Natural killer cell treated with Interleukin-12 subunit alpha and Interleukin-12 subunit beta and Interleukin-15 and Interleukin-18, amount 100 ng/mL, for 72 hours (primary cell): ENCODE measurements at places on chromosomes 1 and 21. TPM values are rescaled to one million over a fixed set of nuclear protein-coding genes. Genes with fewer than 3 reads are reported as not detected.

GRCh38 chr1:111600886-111601386, 18.7 kb upstream of the RAP1A start:
- no peaks in the 10 kb centered on the region for H3K36me3 ChIP-seq
- H3K27ac ChIP-seq = peak overlapping the region; percentile 68
- H3K27me3 ChIP-seq = no peaks in the 10 kb centered on the region
- peaks cover 74% of the 10 kb centered on the region for H3K4me1 ChIP-seq

The SPRTN gene
- 23.1 TPM for total RNA-seq

DNA sequence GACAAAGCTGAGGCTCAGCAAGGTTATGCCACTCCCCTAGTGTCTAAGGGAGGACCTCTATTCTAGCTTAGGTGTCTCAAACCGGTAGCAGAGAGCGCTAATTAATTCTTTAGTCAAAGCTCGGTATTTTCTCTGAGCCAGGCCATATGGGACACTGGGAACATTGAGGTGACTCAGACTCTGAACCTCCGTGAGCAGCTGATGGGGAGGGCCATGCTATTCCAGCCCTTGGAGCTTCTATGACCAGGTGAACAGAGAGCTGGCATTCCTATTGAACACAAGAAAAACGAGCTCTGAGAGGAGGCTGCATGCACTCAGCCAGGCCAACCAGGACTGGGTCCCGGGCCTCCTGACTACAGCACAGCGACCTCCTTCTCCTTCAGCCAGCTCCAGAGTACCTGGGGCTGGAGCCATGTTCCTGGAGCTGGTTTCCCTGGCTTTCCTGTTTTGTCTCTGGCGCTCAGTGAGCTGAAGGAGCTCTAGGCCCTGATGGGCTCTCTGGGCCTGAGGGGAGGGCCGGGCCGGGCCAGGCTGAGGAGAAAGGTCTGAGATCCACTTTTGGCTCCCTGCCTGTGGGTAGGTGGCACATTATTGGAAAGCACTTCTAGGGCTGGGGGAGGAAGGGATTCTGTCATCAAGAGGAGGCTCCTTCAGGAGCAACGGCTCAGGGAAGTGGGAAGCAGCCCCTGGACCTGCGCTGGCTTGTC, 37.0 kb downstream of the SLC9A1 start:
- no peak overlapping the region for H3K4me3 ChIP-seq
- H3K36me3 ChIP-seq = no peaks in the 10 kb centered on the region
- no peaks in the 10 kb centered on the region for H3K27me3 ChIP-seq
- H3K27ac ChIP-seq = no peak overlapping the region
- DNase-seq = no peak

DNA sequence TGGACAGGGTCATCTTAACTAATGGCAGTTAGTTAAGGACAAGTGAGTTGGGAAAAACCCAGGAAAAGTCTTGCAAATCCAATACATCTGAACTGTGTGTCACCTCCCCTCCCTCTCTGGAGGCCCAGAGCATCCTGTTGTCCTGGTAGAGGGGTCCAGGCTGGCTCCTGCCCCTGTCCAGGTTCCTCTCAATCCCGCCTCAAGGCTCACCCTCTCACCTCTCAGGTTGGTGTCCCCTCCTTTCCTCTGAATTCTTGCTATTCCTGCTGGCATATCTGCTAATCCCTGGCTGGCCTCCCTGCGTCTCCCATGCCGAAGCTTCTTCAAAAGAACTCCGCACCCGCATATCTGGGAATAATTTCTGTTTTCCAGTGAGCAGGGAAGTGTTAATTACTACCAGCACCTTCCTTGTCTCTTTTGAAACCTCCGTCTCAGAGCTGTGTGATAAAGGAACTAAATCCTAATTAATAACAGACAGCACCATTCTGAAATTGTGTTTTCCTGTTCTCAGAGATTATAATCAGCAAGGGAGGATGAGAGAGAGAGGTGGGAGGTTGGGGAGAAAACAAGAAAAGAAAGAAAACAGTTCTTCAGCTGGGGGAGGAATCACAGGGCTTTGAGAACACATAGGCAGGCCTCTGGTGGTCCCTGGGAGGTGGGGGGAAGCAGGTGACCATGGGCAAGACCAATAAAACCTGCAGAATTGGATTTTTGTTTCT, 568.0 kb downstream of the PTPRU start:
- no peak overlapping the region for H3K27ac ChIP-seq
- H3K4me1 ChIP-seq = no peaks in the 10 kb centered on the region
- no peak overlapping the region for H3K4me3 ChIP-seq
- H3K27me3 ChIP-seq = peaks cover 12% of the 10 kb centered on the region

DNA sequence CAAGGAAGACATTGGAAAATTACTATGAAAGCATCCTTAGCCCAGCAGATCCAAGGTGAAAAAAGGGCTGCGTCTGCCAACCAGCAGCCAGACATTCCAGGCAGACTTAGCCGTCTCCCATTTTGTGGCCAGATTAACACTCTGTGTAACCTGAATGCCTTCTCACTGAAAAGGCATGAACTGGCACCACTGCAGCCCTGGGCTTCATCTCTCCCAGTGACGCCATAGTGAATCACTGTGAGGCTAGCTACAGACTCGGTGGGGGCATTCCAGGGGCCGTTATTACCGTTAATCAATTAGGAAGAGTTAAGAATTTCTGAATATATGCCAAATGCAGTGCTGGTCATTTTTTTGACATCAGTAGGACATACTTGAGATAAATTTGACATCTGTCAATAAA, 627.4 kb downstream of the LMO4 start:
- H3K4me3 ChIP-seq = no peak overlapping the region

- no peaks in the 10 kb centered on the region for H3K36me3 ChIP-seq
- no peak for DNase-seq
- H3K4me1 ChIP-seq = no peaks in the 10 kb centered on the region
Observed at GRCh38 chr1:55346586-55346985, 131.4 kb upstream of the USP24 start.

The KRTAP10-1 gene
- not detected for total RNA-seq

The CD2 gene
- total RNA-seq = 71.4 TPM

- no peak overlapping the region for H3K27ac ChIP-seq
- no peak overlapping the region for H3K4me3 ChIP-seq
- peaks cover 5% of the 10 kb centered on the region for H3K4me1 ChIP-seq
- DNase-seq = no peak
- peaks cover 11% of the 10 kb centered on the region for H3K27me3 ChIP-seq
Observed at GRCh38 chr1:245396615-245397014, 241.8 kb downstream of the KIF26B start.

DNA sequence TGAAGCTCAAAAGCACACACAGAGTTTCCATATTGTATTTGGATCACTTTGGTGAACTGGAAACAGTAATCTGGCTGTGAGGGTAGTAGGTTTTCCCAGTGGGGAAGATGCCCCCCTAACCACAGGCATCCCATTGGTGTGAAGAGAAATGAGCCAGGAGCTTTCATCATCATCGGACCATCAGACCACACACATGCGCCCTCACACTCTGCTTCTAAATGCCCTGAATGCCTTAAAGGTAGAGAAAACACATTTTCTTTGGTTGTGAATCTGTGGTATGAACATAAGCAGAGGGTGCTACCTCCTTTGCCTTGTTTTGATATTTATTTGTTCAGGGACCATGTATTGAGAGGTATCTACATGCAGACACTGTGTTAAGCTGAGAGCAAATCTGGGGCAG, 79.0 kb upstream of the DNAH14 start:
- no peaks in the 10 kb centered on the region for H3K27me3 ChIP-seq
- H3K36me3 ChIP-seq = no peaks in the 10 kb centered on the region
- H3K4me1 ChIP-seq = no peaks in the 10 kb centered on the region
- H3K27ac ChIP-seq = no peak overlapping the region
- no peak for DNase-seq

DNA sequence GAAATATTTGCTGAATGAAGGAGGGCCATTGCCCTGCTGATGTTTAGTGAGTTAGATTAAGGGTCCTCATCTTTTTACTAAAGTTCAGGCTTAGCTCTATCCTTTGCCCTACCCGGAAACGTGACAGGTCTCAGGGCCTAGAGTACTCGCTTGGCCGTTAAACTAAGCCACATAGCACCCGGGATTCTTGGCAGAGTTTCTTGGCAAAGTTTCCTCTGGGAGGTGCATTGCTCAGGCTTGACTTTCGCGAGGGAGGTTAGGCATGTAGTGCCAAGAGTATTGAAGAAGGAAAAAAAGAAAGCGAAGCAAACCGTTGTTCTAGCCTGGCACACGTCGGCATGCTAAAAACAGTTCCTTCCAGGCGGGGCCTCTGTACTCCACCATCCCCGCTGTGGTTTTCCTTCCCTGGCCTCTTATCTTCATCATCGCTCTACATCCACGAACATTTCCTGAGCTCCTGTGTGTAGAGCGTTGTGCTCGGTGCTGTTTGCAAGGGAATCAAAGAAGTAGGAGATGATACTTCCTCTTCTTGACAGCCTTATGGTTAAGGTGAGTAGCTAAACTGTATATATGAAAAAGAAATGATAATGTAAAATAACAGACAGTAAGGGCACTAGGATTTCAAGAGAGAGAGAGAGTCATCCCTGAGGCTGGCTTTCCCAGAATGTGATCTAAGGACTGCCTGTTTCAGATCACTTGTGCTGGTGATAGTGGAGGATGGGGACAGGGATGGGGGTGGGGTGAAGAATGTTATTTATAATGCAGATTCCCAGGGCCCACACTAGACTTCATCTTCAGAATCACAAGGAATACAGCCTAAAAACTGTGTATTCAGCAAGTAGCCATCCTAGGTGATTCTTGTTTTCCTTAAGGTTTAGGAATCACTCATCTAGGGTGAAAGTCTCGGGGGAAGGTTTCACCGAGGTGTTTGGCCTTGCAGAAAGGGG, 18.8 kb downstream of the RNF220 start:
- H3K27ac ChIP-seq = no peak overlapping the region
- peaks cover 44% of the 10 kb centered on the region for H3K27me3 ChIP-seq
- no peak for DNase-seq

The CDA gene
- total RNA-seq = not detected

- peak; percentile 66 for DNase-seq
- peak overlapping the region; percentile 81 for H3K4me3 ChIP-seq
- H3K27me3 ChIP-seq = no peaks in the 10 kb centered on the region
- H3K27ac ChIP-seq = peak overlapping the region; percentile 6
- peaks cover 68% of the 10 kb centered on the region for H3K4me1 ChIP-seq
Observed at GRCh38 chr1:168362991-168363390, 82.3 kb downstream of the TBX19 start.

- peaks cover 40% of the 10 kb centered on the region for H3K4me1 ChIP-seq
- H3K27ac ChIP-seq = peak overlapping the region; percentile 49
- H3K27me3 ChIP-seq = no peaks in the 10 kb centered on the region
- DNase-seq = no peak
Observed at GRCh38 chr1:228095161-228095560, 8.0 kb downstream of the C1orf35 start.

DNA sequence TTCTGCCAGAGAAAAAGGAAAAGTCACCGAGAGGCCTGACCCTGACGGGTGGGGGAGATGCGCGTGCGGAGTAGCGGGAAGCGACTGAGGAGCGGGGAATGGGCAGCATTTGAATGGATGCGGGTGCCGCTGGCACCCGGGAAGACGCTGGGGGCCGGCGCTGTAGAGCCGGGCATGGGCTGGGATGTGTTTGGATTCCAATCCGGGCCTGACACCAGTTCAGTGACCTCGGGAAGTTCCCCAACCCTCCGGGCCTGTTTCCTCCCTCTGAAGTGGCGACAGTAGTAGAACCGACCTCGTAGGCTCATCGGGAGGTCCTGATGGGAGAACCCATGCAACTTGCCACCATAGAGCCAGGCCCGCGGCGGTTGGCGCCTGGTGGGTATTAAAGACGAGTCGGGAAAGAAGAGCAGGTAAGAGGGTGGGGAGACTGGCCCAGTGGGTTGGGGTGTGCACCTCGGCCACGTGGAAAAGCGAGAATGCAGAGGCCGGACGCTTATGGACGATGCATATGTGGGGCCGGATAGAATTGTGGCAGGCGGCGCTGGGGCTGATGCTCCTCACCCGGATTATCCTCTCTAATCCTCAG, 642 bp upstream of the SLC16A1 start:
- no peak for DNase-seq
- peaks cover 19% of the 10 kb centered on the region for H3K36me3 ChIP-seq
- peak overlapping the region; percentile 90 for H3K27ac ChIP-seq
- no peaks in the 10 kb centered on the region for H3K27me3 ChIP-seq

The C2CD4D gene
- 1.5 TPM for total RNA-seq

DNA sequence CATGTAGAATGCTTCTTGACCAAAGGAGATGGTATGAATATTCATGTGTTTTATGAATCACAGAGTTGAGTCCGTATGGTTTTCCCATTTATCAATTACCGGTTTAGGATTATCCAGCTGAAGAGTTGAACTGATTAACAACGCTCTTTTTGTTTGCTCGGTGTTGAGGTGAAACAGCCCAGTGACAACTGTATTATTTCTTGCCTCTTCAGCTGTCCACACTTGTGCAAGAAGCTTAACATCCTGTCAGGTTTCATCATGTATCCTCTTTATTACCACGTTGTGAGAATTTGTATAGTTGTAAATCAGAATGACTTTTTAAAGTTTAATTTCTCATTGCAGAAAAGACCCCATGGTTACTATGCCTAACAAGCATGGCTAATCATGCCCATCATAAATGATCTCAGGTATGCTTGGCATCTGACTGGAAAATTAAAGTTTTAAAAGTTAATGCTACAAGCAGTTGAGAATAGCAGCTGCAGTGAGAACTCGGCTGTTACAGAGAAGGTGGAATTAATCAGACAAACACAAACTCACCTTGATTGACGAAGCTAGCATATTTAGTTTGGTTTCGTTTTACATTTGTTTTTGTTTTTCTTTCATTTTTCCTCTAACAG, 563.2 kb upstream of the ADGRL2 start:
- H3K27me3 ChIP-seq = no peaks in the 10 kb centered on the region
- peak overlapping the region; percentile 2 for H3K4me3 ChIP-seq
- no peaks in the 10 kb centered on the region for H3K4me1 ChIP-seq
- no peaks in the 10 kb centered on the region for H3K36me3 ChIP-seq
- H3K27ac ChIP-seq = no peak overlapping the region

- H3K27me3 ChIP-seq = peaks cover 7% of the 10 kb centered on the region
- no peak overlapping the region for H3K4me3 ChIP-seq
- DNase-seq = no peak
- H3K4me1 ChIP-seq = no peaks in the 10 kb centered on the region
- no peaks in the 10 kb centered on the region for H3K36me3 ChIP-seq
- H3K27ac ChIP-seq = no peak overlapping the region
Observed at GRCh38 chr1:60742339-60742738, 340.0 kb upstream of the NFIA start.

- peak overlapping the region; percentile 65 for H3K4me3 ChIP-seq
- H3K27me3 ChIP-seq = peaks cover 35% of the 10 kb centered on the region
- H3K36me3 ChIP-seq = no peaks in the 10 kb centered on the region
Observed at GRCh38 chr1:180228648-180229482, 1.2 kb upstream of the LHX4 start.

DNA sequence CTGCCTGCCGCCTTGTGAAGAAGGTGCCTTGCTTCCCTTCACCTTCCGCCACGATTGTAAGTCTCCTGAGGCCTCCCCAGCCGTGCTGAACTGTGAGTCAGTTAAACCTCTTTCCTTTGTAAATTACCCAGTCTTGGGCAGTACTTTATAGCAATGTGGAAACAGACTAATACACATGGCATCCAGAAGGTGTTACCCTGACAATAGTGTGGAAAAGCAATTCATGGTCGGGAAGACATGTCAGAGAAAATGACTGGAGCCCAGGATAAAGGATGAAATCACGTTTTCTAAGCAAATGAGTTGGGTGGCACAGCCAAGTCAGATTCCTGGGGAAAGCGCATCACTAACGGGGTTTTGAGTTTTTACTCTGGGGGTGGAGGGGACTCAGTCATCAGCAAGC, 76.4 kb downstream of the HLCS start:
- no peaks in the 10 kb centered on the region for H3K27me3 ChIP-seq
- peaks cover under 1% of the 10 kb centered on the region for H3K36me3 ChIP-seq
- H3K4me3 ChIP-seq = no peak overlapping the region
- H3K27ac ChIP-seq = no peak overlapping the region
